Naive thymus-derived CD4-positive, alpha-beta T cell (primary cell): ENCODE measurements at places on chromosomes 3 and 15. TPM values are rescaled to one million over a fixed set of nuclear protein-coding genes. Genes with fewer than 3 reads are reported as not detected.

GRCh38 chr3:50364573-50365079, 5.3 kb upstream of the TMEM115 start:
- H3K4me3 ChIP-seq: no peak overlapping the region
- H3K27ac ChIP-seq: peak overlapping the region; percentile 52
- DNase-seq: no peak
- peaks cover 13% of the 10 kb centered on the region for H3K4me1 ChIP-seq
- H3K36me3 ChIP-seq: no peaks in the 10 kb centered on the region

- no peak for DNase-seq
- H3K4me1 ChIP-seq: peaks cover 4% of the 10 kb centered on the region
- no peaks in the 10 kb centered on the region for H3K36me3 ChIP-seq
- no peaks in the 10 kb centered on the region for H3K27me3 ChIP-seq
- no peak overlapping the region for H3K4me3 ChIP-seq
Measured at GRCh38 chr3:72421126-72421525, 427.1 kb downstream of the SHQ1 start.

DNA sequence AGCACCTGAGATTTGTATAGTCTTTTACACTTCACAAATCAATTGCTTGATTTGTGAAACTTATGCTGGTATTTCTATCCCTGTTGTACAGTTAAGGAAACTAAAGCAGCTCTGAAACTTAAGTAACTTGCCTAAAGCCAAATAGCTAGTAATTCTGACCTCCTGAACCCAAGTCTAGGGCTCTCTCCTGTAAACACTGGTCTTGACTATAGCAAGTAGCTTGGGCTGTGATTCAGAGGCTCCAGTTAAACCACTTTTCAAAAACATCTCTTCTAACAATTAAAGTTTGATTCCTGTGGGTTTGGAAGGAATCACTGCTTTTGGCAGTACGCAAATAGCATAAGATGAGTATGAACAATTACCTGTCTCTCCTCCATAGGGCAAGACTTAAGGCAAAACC, 18.5 kb upstream of the CMTM8 start:
- H3K4me1 ChIP-seq: no peaks in the 10 kb centered on the region
- no peak overlapping the region for H3K27ac ChIP-seq
- H3K36me3 ChIP-seq: no peaks in the 10 kb centered on the region
- DNase-seq: no peak

DNA sequence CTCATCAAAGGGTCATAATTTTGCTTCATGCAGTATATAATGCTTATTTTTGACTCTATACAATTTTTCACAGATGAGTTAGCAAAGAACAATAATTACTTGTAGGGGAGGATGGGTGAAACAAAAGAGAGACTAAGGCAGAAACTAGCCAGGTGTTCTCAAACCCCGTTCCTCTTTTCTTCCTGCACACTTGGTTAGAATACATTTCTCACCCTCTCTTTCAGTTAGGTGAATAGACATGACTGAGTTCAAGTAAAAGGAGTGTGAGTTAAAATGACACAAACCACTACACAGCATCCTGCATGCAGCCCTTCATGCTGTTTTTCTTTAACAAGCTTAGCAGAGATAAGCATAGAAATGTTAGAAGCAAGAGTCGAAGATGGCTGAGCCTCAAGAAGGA, 922.2 kb downstream of the TBL1XR1 start:
- no peaks in the 10 kb centered on the region for H3K4me1 ChIP-seq
- no peak for DNase-seq
- H3K27me3 ChIP-seq: no peaks in the 10 kb centered on the region

- no peak for DNase-seq
- no peaks in the 10 kb centered on the region for H3K36me3 ChIP-seq
- H3K4me1 ChIP-seq: no peaks in the 10 kb centered on the region
- no peak overlapping the region for H3K27ac ChIP-seq
- no peak overlapping the region for H3K4me3 ChIP-seq
Measured at GRCh38 chr3:106839576-106840280, 537.5 kb upstream of the CCDC54 start.

COX5A gene
- 239 TPM for polyA plus RNA-seq

ABHD10 gene
- 44.5 TPM for polyA plus RNA-seq

VPS8 gene
- 31.8 TPM for polyA plus RNA-seq

GOLGA6B gene
- not detected for polyA plus RNA-seq

RHOV gene
- polyA plus RNA-seq: not detected

ALCAM gene
- polyA plus RNA-seq: 1.2 TPM
